ENCODE measurements at places on chromosomes 5 and 9.

- no peak for DNase-seq
These were observed 371 bp upstream of the PITX1 start for GRCh38 chr5:135034236-135034962.

- no peak for DNase-seq
These were observed 997 bp upstream of the CHD1 start for GRCh38 chr5:98929710-98930298.

DNA sequence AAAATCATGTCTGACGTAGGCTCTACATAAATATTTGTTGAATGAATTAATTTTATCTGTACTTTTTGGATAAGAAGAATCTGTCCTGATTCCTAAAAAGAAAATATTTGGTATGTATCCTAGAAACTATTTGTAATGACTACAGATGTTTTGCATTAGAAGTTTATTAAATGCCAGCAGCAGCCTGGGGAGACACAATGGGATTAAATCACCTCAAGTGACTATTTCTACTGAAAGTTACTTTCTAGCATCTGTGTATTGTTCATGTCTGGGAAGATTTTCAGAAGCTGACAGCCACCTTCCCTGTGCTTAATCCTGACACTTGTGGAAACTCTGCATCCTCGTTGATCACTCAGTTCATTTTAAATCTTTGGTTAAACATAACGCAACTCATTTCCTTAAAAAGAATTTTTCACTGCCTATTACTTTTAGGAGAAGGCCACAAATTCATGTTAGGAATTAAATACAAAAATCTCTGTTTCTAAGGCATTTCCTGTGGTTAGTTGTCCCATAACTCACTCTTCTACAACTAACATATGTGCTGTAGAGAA, 209.3 kb upstream of the PPP1R2B start:
- no peak for DNase-seq

DNA sequence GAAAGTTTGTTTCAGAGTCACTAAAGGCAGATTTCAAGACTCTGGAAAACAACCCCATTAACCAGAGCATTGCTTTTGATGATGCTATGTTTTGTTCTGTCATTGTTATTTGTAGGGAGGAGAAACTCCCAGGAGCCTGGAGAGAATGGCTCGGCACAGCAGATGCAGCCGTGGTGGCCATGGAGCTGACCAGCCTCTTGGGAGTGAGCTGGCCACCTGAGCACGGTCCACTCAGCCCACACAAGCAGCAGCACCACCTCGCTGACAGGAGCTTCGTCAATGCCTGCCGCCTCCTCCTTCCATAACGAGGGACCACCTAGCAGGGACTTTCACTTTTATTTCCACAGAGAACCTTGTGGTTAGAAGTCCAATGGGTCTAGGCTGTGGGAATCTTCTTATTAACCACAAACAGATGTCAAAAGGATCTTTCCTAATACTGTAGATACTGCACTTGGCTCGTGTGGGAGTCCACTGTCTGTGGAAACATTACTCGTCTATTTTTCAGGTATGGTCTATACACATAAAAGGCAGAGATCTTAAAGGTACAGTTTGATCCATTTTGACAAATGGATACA, 21.0 kb upstream of the SMIM32 start:
- DNase-seq, result no peak

DNA sequence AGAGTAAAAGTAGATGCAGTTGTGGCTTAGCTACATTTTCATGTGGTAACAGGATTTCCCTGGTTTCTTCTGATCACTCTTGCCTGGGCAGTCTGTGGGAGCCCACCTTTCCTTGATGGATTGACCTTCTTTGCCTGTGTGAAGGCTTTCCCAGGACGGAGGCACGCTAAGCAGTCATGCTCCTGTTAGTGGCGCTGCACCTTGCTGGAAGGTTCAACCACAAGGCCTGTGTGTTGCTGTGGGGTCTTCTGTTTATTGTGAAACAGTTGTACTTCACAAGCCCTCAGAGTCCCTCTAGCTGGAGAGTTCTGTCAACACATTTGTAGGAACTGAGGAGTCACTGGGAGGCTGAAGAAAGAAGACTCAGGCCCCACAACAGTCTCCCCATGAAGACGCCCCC, 402.0 kb downstream of the IRX1 start:
- DNase-seq, result no peak

GRCh38 chr5:110785356-110785755, 46.5 kb downstream of the SLC25A46 start:
- DNase-seq, result no peak

GRCh38 chr5:14286574-14287421, 143.7 kb downstream of the TRIO start:
- DNase-seq, result no peak

DNA sequence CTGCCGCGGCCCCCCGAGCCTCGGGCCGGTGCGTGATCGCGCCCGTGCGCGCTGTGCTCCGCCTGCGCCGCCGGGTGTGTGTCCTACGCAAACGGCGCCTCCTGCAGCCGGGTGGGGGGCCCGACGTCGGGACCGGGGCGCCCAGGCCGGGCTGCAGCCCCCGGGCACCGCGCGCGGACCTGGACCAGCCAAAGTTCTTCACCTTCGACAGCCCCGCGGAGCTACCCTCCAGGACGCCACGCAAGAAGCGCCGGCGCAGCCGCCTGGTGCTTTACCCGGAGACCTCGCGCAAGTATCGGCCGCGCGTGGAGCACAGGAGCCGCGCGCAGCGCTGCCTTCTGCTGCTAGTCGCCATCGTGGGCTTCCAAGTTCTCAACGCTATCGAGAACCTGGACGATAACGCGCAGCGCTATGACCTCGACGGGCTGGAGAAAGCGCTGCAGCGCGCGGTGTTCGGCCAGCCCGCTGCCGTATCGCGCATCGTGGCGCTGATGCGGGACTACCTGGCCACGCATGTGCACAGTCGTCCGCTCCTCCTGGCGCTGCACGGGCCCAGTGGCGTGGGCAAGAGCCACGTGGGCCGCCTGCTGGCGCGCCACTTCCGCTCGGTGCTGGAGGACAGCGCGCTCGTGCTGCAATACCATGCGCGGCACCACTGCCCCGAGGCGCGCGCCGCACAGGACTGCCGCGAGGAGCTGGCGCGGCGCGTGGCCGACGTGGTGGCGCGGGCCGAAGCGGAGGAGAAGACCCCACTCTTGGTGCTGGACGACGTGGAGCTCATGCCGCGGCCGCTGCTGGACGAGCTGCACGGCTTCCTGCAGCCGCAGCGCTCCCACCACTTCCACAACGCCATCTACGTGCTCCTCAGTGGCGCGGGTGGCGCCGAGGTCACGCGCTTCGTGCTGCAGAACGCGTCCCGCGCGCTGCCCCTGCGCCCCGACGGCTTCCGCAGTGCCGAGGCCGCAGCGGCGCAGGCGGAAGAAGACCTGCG, 1.5 kb downstream of the TOR4A start:
- peak; percentile 47 for DNase-seq

GRCh38 chr5:85030316-85031084, 645.8 kb upstream of the EDIL3 start:
- no peak for DNase-seq

- DNase-seq, result peak; percentile 64
These were observed 172.0 kb downstream of the DENND1A start for GRCh38 chr9:123757960-123758359.

GRCh38 chr5:6236858-6237481, 141.4 kb downstream of the MED10 start:
- DNase-seq, result no peak

GRCh38 chr9:137380606-137381005, 42.4 kb downstream of the EXD3 start:
- DNase-seq, result no peak

DNA sequence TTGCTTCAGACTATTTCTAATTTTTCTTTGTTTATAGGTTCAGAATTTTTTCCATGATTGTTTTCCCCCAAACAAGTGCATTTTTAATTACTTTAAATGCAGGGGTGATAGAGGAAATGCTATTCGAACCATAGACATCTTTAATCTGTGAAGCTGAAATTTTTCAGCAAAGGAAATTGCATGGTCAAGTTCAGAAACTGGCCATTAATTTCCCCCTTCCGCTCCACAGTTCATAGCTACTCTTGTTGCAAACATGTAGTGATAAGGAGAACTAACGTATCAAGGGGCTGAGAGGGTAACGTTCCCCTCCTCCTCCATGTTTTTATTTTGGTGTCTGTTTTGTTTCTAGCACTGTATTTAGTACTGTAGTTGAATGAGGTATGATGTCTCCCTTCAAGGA, 3.4 kb upstream of the ROPN1L start:
- DNase-seq, result no peak

DNA sequence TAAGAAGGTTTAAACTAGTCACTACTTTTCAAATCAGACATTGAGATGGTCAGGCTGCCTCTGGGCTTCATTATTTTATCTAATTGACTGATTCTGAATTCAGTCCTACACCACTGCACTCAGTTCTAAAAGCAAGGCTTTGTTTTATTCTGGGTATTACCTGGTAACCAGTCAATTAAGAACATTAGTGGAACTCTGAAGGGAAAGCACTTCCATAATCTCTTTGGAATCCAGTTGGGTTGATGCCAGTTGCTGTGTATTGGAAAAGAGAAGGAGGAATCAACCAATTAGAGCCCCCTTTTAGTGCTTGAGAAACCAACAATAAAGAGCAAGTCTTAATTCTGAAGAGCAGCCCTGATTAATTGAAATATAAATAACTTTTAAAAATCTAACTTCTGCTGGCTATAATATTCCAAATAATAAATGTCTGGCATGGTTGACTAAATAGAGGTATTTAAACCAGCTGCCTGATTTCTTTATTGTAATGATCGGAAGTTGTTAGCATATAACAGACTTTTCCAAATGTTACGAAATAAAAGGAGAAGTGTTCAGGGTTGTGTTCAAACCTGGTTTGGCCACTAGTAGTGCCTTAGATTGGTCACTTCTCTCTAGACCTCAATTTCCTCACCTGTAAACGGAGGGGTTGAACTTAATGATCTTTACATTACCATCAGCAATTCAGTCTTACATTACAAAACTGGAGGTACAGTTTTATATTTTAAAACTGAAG, 32.0 kb downstream of the CPEB4 start:
- no peak for DNase-seq

DNA sequence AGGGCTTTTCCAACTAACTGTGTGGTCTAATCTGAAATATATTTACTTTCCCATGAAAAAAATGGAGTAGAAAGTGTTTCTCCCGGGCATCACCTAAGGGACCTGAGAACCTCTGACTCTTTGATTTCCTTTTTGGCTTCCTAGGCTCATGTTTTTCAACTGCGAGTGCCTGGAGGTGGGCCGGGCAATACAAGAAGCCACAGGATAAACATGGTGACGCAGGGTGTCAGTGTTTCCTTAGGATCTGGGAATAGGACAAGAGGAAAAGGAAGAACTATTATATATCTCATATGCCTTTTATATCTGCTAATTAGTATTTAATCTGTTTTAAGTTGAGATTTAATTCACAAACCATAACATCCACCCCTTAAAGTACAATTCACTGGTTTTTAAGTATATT, 11.4 kb upstream of the LECT2 start:
- no peak for DNase-seq

- no peak for DNase-seq
These were observed 43.7 kb upstream of the SLIT3 start for GRCh38 chr5:169344629-169345028.

GRCh38 chr5:41122459-41122858, 51.3 kb upstream of the MROH2B start:
- no peak for DNase-seq

- DNase-seq, result no peak
These were observed 278.1 kb upstream of the NMUR2 start for GRCh38 chr5:152683205-152683604.

GRCh38 chr9:104769655-104770054, 5.7 kb downstream of the NIPSNAP3B start:
- DNase-seq, result no peak

DNA sequence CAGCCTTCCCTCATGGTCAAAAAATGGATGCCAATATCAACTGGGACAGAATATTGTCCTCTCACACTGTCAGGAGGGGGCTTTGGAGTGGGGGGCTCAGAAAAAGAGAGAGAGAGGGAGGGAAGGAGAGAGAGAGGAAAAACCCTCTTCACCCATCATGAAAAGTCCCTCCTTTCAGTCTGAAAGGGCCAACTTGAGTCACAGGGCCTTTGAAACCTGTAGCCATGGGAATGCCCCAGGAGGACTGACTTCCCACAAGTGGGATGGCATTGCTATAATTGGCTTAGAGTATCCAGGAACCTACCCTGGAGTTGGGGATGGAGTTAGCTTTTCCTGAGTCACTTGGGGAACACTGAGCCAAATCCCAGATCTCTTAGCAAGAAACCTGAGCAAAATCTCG, 41.2 kb downstream of the DNAJC21 start:
- no peak for DNase-seq

DNA sequence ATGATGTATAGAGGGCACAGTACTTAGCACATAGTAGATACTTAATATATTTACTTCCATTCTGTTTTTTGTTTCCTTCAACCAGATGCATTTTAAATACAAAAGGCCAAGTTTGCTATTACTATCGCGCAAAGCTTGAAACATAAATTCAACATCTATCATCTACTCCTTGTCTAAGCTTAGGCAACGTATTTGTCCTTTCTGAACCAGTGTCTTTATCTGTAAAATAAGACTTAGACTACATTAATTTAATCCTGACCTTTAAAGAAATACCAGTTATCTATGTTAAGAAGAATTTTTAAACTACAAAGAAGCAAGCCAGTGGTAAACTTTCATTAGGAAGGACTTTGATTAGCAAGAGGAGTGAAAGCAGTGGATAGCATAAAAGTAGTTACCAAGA, 173.0 kb downstream of the WDR70 start:
- DNase-seq, result no peak

- DNase-seq, result no peak
These were observed 4.7 kb downstream of the MYORG start for GRCh38 chr9:34371886-34372466.

GRCh38 chr5:53277491-53277890, 167.9 kb upstream of the MOCS2 start:
- DNase-seq, result no peak

GRCh38 chr9:82206490-82206889, 217.9 kb downstream of the SPATA31D1 start:
- no peak for DNase-seq

DNA sequence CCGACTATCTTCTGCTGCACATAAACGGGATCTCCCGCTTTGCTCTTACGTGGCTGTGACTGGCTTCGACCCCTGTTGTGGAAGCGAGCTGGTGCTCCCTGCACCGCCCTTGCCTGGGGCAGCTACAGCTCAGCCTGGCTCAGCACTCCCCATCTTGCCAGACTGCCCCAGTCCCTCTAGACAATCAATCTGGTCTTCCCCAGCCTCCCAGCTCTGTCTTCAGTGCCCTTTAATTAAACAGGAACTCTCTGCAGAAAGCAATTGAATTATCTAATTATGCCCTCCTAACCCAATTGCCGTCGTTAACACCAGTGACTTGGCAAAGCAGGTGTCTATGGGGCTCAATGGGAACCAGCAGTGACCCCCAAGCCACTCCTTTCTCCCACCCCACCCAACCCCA, 18.9 kb upstream of the NTNG2 start:
- no peak for DNase-seq

DNA sequence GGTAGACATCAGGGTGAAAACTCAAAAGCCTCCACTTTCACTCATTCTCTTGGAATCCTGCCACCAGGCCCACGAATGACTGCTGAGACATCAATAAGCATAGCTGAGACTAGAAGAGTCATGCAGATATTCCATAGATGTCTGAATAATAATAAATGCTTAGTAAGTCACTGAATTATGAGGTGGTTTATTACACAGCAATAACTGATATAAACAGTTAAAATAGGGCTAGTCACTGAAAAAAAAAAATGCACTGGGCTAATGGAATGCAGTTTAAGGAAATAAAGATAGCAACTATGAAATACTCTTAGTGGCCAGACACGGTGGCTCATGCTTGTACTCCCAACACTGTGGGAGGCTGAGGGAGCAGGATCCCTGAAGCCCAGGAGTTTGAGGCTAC, 262.8 kb upstream of the CDH6 start:
- DNase-seq, result no peak

GRCh38 chr9:87708986-87709728, 16.8 kb upstream of the CTSL start:
- no peak for DNase-seq

All from left lobe of liver (tissue), 2 donors.